Glomerular endothelial cell (primary cell): ENCODE measurements at places on chromosomes 1 and 21. TPM values are rescaled to one million over a fixed set of nuclear protein-coding genes. Genes with fewer than 3 reads are reported as not detected.

Gene APCS
- total RNA-seq: not detected in 2 replicates

Gene PTAFR
- not detected in 2 replicates for total RNA-seq

Gene JAM2
- total RNA-seq: 8.0 and 8.5 TPM in 2 replicates

Gene CFAP107
- total RNA-seq: not detected in 2 replicates

Gene ATP1A4
- total RNA-seq: not detected in 2 replicates

Gene MARK1
- 2.6 and 3.1 TPM in 2 replicates for total RNA-seq

Gene KANK4
- total RNA-seq: not detected in 2 replicates

Gene LPAR3
- total RNA-seq: 0.06 TPM in 1 of 2 replicates, not detected in the other

Gene LRRC71
- total RNA-seq: 0.12 TPM in 1 of 2 replicates, not detected in the other

Gene EXO1
- total RNA-seq: 3.8 and 4.3 TPM in 2 replicates

Gene NKAIN1
- 0.15 TPM in 1 of 2 replicates, not detected in the other for total RNA-seq

Gene TRPM2
- total RNA-seq: 3.4 and 5.7 TPM in 2 replicates

Gene NTRK1
- 0.41 TPM in 1 of 2 replicates, not detected in the other for total RNA-seq

Gene NHLH2
- not detected in 2 replicates for total RNA-seq

Gene AQP10
- total RNA-seq: not detected in 2 replicates

Gene SLC44A5
- total RNA-seq: 1.7 and 6.5 TPM in 2 replicates

Gene LDLRAP1
- total RNA-seq: 14.8 and 19.8 TPM in 2 replicates

Gene BMP8B
- 0.05 TPM in 1 of 2 replicates, not detected in the other for total RNA-seq

Gene FCAMR
- total RNA-seq: not detected in 2 replicates

Gene CAP1
- total RNA-seq: 393 and 479 TPM in 2 replicates

Gene HCRTR1
- 0.58 and 1.3 TPM in 2 replicates for total RNA-seq

Gene GIPC2
- total RNA-seq: 0.15 and 2.0 TPM in 2 replicates

Gene TMEM269
- total RNA-seq: not detected in 2 replicates

Gene DDAH1
- total RNA-seq: 55.1 and 56.1 TPM in 2 replicates

Gene F11R
- 133 and 134 TPM in 2 replicates for total RNA-seq

Gene FCGR2B
- not detected in 2 replicates for total RNA-seq

Gene TSNAX
- total RNA-seq: 22.5 and 24.5 TPM in 2 replicates

Gene UTP25
- total RNA-seq: 7.0 and 9.1 TPM in 2 replicates

Gene CHAF1B
- 3.1 and 3.3 TPM in 2 replicates for total RNA-seq

Gene SERTAD4
- 1.6 and 2.4 TPM in 2 replicates for total RNA-seq

Gene FCGR1A
- total RNA-seq: not detected in 2 replicates

Gene OXCT2
- total RNA-seq: 1.2 and 2.5 TPM in 2 replicates

Gene HSPG2
- 2,040 and 3,652 TPM in 2 replicates for total RNA-seq

Gene AKR7A3
- total RNA-seq: 0.24 and 0.88 TPM in 2 replicates

Gene LCE1B
- not detected in 2 replicates for total RNA-seq

Gene MFAP2
- total RNA-seq: 133 and 188 TPM in 2 replicates

Gene STUM
- total RNA-seq: under 0.01 and 0.35 TPM in 2 replicates

Gene SPRR2F
- total RNA-seq: not detected in 2 replicates

Gene ZYG11A
- total RNA-seq: 0.35 and 0.73 TPM in 2 replicates

Gene SLC6A9
- total RNA-seq: 0.15 and 1.5 TPM in 2 replicates

Gene PPFIA4
- total RNA-seq: 0.29 and 6.8 TPM in 2 replicates

Gene RAB7B
- total RNA-seq: 0.63 TPM in 1 of 2 replicates, not detected in the other

Gene VCAM1
- total RNA-seq: 61.9 and 66.7 TPM in 2 replicates

Gene SPATA1
- total RNA-seq: 7.2 TPM in 1 of 2 replicates, not detected in the other

Gene C2CD4D
- not detected in 2 replicates for total RNA-seq

Gene RCSD1
- total RNA-seq: 5.8 and 7.1 TPM in 2 replicates

Gene TRIM33
- 19.5 and 27.0 TPM in 2 replicates for total RNA-seq

Gene TRIM45
- 0.82 and 3.0 TPM in 2 replicates for total RNA-seq

Gene DIO1
- total RNA-seq: not detected in 2 replicates

Gene KCNA2
- not detected in 2 replicates for total RNA-seq

Gene GREM2
- not detected in 2 replicates for total RNA-seq
